T1000 (cell line): ENCODE measurements at places on chromosomes 12 and 14.

DNA sequence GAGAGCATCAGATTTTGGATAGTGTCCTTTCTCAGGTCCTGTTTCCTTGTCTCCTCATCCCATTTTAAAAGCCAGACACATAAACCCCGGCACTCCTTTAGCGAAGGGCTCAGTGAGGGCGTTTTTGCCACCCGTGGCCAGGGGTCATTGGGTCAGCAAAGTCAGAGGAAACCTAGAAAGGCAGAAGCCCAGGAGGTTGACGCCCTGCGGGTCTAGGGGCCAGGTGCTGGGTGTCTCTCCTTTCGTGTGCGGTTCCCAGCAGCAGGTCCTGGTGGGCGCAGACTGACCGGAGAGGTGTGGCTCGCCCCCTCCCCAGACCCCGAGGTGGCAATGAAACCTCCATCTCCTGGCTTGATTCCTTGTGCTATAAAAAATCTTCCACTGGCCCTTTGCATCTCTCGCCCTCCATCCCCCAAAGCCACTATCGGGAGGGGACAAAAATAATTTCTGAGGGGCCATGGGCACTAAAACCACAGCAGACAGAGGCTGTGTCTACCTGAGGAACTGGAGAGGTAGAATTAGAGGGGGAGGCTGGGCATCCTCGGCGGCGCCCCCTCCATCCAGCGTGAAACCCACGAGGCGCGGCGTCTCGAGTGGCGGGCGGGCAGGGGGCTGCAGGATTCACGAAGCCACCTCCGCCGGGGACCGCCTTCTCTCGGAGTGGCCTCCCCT, 858 bp upstream of the FRMD6 start:
- DNase-seq: no peak

DNA sequence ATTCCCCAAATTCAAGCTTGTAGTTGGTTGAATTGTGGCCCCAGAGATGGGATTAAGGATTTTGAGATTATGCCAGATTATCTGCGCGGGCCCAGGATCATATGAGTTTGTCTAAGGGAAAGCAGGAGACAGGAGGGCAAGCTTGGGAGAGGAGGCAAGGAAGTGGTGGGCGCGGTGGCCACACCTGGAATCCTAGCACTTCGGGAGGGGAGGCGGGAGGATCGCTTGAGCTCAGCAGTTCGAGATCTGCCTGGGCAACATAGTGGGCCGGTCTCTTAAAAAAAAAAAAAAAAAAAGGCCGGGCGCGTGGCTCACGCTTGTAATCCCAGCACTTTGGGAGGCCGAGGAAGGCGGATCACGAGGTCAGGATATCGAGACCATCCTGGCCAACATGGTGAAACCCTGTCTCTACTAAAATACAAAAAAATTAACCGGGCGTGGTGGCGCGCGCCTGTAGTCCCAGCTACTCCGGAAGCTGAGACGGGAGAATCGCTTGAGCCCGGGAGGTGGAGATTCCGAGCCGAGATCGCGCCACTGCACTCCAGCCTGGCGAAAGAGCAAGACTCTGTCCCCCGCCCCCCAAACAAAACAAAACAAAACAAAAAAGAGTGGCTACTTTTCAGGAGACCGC, 881 bp upstream of the PUS1 start:
- no peak for DNase-seq

DNA sequence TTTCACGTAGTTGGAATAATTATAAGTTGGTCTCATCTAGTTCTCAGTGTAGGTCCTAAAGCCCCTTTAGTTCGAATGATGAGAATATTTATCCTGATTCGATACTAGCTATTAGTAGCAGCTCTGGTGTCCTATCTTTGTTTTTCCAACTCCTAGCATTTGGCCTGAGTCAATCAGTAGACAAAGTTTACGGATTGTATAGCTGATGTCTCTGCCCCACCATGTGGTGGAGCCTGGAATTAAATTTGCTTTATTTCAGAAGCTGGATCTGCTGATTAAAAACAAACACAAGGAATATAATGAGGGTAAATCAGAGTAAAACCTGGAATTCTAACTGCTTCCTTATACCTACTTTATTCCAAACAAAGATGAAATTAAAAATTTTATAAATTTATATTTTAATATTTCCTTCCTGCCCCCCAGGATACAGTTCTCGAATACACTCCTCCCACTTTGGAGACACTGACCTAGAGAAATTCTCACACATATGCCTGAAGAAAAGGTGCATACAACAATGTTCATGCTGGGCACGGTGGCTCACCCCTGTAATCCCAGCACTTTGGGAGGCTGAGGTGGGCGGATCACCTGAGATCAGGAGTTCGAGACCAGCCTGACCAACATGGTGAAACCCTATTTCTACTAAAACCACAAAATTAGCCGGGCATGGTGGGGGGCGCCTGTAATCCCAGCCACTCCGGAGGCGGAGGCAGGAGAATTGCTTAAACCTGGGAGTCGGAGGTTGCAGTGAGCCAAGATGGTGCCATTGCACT, 7.6 kb upstream of the BRMS1L start:
- DNase-seq: no peak

GRCh38 chr14:93566065-93566693, 135.4 kb downstream of the UNC79 start:
- DNase-seq: no peak

DNA sequence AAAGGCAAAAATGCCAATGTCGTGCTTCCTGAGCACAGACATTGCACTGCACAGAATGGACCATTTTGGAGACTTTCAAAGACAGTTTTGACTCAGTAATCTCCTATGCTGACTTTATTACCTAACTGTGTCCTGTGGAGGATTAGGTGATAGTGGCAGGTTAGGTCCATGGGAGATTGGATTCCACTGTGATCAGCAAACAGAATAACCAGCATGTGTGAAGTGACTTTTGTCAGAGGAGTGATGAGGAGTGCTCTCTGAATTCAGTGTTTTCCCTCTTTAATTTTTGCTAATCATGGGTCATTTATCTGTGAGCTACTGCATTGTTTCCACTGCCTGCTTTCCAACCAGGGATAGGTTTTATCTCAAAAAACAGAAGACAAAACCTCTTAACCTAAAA, 662.5 kb downstream of the DIO2 start:
- no peak for DNase-seq

DNA sequence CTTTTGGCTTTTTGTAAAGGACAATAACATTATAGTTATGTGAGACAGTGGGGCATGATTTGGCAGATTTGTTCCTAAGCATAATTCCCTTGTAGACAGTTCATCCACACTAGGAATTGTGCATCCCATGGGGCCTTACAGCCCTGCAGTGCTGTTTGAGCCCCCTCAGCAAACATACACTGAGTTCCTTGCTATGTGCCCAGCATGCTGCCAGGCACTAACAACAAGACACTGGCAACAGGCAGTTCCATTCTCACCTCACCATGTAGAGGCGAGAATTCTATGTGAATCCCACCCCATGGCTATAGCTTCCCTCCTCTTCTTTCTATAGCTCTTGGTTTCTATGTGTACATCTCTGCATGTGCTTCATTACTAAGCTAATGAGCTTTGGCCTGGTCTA, 1.9 kb downstream of the THTPA start:
- DNase-seq: no peak

GRCh38 chr14:104610749-104611310, 6.3 kb upstream of the TMEM179 start:
- no peak for DNase-seq

DNA sequence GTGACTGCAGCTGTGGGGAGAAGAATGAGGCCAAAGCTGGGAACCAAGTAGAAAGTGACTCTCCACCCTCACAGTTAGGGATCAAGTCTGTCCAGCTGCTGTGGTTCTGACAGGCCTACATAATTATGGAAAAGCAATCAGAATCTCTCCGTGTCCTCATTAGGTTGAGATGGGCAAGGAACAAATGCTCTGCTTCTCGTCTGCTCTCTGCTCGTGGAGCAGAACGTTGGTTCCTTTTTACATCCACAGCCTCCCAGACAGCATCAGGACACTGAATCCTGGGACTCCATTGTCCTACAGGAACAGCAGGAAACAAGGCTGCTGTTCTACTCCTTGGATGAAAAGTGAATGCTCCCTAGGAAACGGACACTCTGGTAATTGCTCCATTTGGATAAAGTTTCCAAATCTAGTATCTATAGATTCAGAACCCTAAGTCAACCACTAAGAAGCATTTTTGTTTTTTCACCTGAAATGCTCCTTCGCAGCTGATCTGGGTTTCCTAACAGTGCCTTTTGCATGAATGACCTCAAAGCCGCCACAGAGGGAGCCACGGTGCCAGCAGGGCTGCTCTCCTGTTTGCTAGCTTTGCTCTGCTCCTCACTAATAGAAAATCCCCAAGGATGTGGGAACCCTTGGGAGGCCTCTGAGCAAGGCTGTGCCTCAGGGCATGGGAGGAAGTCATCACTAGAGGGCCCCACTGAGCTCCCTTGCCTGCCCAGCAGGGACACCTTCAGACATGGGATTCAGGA, 102.0 kb downstream of the EGLN3 start:
- no peak for DNase-seq

DNA sequence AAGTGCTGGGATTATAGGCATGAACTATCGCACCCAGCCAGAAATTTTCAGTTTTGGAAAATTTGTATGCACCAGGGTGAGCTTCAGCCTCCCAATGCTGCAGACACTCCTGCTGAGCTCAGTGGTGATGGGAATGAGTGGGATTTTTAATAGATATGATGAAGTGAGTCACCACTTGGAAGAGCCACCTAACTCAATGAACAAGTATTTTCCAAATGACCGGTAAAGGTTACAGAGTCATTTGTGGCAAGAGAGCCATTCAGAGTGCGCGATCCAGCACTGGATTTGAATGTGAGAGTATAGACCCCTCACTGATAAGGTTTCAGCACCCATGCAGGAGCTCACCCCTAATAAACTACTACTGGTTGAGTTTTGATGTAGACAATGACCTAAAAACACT, 100.7 kb downstream of the PPP2R5C start:
- DNase-seq: no peak

GRCh38 chr12:66503746-66504145, 175.1 kb downstream of the GRIP1 start:
- DNase-seq: no peak

GRCh38 chr14:31128601-31129526, 78.7 kb downstream of the HECTD1 start:
- no peak for DNase-seq
